ENCODE measurements at places on chromosomes 1 and 21.

DNA sequence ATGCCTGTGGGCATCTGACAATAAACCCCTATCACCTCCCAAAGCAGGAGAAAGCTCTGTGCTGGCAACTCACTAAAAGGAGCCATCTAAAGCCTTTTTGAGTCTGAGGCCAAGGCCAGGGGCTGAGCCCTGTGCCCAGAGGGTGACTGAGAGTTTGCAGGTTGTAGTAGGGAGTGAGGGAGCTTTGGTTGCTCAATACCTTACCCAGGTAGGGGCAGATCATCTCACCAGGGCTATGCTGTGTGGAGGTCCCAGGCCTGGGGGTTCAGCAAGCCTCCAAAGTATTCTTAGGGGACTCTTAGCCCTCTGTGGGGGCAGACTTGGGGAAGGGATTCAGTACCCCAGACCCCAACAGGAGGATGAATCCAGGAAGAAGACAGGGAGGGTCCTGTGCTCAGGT lies 21.2 kb downstream of the S100A7 start:
- no peak for DNase-seq

GRCh38 chr1:156165083-156165482 lies 11.7 kb downstream of the SEMA4A start:
- no peak for DNase-seq

DNA sequence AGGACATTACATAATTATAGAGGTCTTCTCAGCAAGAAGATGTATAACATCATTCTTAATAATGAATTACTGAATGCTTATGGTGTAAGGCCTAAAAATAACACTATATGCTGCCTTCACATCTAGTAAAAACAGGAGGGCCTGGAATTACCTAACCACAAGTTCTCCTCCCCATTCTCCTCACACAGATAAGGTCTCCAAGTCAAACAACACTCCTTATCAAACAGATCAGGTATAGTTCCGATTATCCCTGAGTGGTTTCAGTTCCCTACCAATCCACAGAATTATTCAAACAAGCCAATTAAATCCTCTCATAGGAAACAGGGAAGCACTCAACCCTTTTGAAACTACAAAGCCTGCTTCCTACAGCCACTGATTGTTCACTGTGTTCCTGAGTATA lies 4.0 kb upstream of the AGBL4 start:
- no peak for DNase-seq

GRCh38 chr1:2018217-2019171 lies 651 bp upstream of the GABRD start:
- no peak for DNase-seq

GRCh38 chr1:234176000-234176399 lies 197.3 kb upstream of the COA6 start:
- DNase-seq = no peak

DNA sequence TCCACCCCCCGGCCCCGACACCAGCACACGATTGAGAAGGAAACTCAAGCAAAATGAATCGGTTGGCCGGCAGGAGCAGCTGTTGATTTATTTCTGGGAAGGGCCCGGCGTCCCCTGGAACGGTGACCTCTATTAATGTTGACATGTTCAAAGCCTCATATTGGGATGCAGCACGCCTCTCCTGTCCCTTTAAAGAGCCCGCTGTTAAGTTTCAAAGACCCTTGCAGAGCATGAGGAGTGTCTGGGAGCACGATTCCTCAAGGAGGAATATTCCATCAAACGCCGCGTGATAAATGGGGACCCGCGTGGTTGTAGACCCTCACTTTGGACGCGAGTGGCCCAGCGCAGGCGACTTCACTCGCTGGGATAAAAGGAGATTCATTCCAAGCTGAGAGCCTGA lies 21.5 kb upstream of the ACTL8 start:
- no peak for DNase-seq

DNA sequence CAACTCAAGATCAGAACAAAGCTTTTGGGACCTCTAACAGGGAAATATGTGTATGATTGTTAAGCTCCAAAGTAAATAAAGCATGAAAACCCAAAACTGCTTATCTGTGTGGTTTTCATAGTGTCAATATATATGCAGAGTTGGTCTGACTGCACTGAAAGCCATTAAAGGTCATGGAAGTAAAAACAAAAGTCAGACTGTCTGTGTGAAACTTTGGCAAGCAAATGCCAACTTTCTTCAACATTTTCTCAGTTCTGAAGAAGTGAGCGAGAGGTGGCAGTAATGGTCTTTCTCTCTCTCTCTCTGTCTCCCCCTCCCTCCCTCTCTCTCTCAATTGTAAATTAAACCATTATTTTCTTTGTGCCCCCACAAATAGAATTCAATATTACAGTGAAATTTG lies 100.1 kb upstream of the S1PR1 start:
- no peak for DNase-seq

- no peak for DNase-seq
Observed at GRCh38 chr1:172478485-172478884, 34.6 kb upstream of the PIGC start.

DNA sequence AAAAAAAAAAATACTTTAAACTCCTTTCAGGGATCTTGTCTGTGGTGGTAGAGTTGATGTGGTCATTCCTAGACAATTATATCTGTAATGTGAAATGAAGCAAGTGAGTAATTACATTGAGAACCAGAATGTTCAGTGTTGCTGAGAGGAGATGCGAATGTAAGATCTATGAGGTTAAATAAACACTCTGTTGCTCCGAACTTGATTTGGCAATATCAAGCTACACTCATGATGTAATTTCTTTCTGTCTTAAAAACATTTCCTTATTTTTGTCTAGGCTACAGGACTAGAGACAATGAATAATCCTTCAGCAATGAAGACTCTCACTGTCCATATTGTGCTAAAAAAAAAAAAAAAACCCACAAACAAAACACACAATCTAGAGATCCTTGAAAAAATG lies 63.1 kb upstream of the IGSF5 start:
- peak; percentile 35 for DNase-seq

DNA sequence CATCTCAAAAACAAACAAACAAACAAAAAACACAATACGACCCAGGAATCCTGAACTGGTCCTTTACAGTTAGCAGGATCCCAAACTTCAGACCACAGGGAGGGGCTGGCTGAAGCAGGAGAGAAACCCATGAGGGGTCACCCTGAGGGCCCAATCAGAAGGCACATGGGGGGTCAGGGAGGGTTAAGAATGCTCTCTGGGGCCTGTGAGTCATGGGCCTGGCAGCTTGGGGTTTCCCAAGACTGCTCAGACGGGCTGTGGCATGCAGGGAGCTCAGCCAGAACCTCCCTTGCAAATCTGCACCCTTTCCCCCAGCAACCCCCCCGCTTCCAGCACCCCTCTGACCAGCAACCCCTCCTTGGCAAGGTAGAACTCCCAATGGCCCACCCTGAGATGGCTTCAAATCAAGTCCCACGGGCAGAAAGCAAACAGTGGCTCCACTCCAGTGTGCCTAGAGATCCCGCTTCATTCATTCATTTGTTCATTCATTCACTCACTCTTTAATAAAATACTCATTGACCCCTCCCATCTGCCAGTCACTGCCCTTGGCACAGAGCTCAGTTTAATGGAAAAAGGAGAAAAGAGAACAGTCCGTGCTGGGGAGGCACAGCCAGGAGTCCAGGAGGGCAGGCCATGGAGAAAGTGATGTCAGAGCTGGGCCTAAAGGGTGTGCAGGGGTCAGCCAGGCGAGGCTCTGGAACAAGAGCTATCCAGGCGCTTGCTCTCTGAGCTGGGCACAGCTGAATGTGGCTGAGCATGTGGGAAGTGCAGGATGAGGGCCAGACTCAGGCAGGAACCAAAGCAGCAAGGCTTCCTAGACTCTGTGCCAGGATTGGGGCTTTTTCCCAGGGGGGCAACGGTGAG lies 8.2 kb downstream of the UQCRHL start:
- peak; percentile 93 for DNase-seq

- no peak for DNase-seq
Observed at GRCh38 chr1:22801761-22802160, 91.1 kb downstream of the EPHB2 start.

GRCh38 chr1:13646521-13646920 lies 53.5 kb upstream of the PRDM2 start:
- DNase-seq = no peak

Data from GM04504 (cell line).